HT-29 (cell line): ENCODE measurements at places on chromosomes 2 and 18.
A peak's percentile ranks its signal among the peaks of the same experiment; 100 is the strongest.

DNA sequence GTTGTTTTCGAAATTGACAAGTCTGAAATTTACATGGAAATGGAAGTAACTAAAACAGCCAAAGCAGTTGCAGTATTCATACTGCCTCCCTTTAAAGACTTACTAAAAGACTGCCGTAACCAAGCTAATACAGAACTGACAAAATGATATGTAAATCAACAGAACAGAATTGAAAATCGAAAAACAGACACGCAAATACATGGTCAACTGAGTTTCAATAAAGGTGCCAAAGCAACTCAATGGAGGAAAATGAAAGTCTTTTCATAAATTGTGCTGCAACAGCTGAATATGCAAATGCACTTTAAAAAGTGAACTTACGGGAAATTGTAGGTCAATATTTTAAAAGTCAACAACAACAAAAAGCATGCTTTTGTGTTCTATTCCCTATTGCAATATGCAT, 34.2 kb downstream of the TMEM131 start:
- no peak for DNase-seq

GRCh38 chr2:239401881-239402233, 1.0 kb upstream of the HDAC4 start:
- DNase-seq: no peak

DNA sequence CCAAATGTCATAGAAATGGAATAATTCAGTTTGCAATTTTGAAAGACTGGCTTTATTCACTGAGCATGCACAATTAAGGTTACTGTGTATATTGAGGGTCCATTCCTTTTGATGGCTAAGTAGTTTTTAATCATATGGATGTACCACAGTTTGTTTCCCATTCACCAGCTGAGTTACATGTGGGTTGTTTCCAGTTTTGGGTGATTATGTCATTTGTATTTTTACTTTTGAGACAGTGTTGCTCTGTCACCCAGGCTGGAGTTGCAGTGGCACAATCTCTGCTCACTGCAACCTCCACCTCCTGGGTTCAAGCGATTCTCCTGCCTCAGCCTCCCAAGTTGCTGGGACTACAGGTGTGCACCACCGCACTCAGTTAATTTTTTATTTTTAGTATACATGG, 80.8 kb upstream of the MGAT4A start:
- DNase-seq: no peak

- no peak for DNase-seq
Observed at GRCh38 chr18:32961538-32961937, 188.7 kb upstream of the KLHL14 start.

- no peak for DNase-seq
Observed at GRCh38 chr2:162245061-162245460, 1.8 kb upstream of the FAP start.

- no peak for DNase-seq
Observed at GRCh38 chr2:122168799-122169198, 413.3 kb downstream of the TSN start.

- peak; percentile 83 for DNase-seq
Observed at GRCh38 chr2:225889452-225889851, 489.9 kb downstream of the NYAP2 start.

DNA sequence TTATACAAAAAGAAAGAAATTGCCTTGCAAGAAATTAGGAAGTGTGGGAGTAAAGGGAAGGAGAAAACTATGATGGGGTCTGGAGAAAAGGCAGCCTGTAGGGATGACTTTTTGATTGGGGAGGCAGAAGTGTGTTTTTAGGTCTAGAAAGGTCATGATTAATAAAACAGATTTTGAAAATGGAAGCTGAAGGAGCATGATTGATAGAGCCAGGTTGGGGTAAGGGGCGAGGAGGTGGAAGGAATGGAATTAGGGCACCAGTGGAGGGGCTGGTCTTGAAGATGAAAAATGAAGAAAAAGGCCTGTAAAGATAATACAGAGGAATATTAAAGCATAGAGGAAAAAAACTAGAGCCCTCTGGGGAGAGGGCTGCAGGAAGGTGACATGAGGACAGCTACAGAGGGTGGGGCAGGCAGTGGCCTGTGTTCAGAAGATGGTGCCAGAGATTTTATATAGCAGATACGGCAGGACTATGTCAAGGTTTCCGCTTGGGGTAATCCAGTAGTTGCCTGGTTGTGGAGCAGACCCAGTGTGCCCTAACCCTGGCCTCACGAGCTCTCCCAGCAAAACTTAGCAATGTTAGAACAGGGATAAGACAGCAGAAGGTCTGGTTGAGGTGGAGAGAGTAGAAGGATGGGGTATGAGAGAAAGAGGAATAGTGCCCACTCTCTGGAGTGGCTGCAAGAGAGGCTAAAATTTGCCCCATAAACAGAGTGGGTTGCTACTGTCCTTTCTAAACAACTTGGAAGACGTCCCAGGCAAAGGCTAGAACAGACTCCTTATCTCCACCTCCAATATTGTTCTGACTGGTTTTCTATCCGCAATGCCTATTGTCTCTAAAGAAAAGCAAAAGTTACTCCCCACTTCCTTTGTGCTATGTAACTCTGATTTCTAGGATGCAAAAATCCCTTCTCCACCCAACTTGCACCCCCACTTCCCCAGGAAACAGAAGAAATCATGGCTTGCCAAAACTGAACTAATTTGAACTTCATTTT, 287.3 kb downstream of the AGPS start:
- no peak for DNase-seq

DNA sequence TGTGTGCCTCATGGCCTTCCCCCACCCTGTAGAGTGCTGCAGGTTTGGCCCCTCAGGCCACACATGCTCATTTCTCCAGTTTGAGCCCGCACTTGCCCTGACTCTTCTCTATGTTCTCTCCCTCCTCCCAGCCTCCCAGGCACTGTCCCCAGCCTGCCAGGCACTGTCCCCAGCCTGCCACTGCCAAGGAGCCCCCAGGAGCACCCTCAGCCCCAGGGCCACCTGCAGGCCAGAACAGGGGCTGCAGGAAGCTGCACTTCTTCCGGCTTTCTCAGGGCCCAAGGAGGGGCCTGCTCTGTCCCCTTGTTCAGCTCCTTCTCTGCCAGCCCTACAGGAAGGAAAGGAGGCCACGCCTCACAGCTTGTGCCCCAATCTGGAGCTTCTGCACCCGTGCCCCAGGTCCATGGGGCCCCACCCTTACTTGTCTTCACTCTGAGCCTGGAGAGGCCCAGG, 31.6 kb downstream of the CYP26B1 start:
- DNase-seq: no peak

GRCh38 chr2:54048117-54048785, 67.2 kb upstream of the ACYP2 start:
- DNase-seq: no peak

- no peak for DNase-seq
Observed at GRCh38 chr2:121884078-121884477, 128.6 kb downstream of the TSN start.

GRCh38 chr2:118613737-118614136, 233.7 kb downstream of the EN1 start:
- DNase-seq: peak; percentile 51
